ENCODE measurements at places on chromosomes 7 and 10.

GRCh38 chr10:124579011-124579399 lies 117.4 kb downstream of the LHPP start:
- DNase-seq = no peak

DNA sequence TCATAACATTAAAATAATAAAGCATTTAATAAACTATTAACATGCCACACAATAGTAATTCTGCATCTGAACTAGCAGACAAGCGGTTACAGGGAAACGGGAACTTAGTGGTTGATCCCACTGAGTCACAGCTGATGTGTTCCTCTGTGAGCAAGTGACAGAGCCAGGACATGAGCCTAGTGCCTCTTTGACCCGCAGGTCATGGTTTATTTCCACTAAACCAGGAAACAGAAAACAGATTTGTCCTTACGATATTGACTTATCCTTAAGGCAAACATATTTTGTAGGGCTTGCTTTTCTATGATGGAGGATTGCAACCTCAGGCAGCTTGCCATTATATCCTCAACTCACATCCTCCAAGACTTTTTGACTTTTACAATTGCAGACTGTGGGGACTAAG lies 987.3 kb downstream of the CCSER2 start:
- DNase-seq = no peak

GRCh38 chr7:144414815-144415214 lies 11.3 kb upstream of the NOBOX start:
- DNase-seq = no peak

- no peak for DNase-seq
Measured at GRCh38 chr10:116241642-116242410, 31.2 kb downstream of the GFRA1 start.

GRCh38 chr10:58773944-58774343 lies 261.3 kb downstream of the BICC1 start:
- no peak for DNase-seq

DNA sequence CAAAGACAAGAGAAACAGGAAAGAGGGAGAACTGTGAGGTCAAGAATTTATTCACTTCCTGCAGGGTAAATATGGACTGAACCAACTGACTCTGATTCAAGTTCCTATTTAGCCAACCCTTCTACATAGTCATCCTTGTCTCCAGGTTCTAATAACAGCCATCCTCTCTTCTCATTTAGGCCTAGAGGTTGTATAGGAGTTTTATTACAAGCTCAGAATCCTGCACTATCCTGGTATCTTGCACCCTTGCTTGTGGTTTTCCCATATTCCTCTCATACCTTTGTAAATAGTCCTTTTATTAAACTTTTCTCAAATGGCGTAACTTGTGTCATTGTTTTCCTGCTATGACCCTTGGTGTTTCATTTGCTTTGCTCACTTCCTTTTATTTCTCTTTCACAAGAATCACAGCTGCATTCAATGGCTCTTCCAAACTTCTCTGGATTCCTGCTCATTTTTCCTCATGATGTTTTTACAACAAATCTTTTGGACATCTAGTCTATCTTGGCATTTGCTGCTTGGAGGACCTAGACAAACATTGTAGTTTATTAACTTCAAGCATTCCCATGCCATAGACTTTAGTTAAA lies 12.4 kb upstream of the OR2A5 start:
- no peak for DNase-seq

DNA sequence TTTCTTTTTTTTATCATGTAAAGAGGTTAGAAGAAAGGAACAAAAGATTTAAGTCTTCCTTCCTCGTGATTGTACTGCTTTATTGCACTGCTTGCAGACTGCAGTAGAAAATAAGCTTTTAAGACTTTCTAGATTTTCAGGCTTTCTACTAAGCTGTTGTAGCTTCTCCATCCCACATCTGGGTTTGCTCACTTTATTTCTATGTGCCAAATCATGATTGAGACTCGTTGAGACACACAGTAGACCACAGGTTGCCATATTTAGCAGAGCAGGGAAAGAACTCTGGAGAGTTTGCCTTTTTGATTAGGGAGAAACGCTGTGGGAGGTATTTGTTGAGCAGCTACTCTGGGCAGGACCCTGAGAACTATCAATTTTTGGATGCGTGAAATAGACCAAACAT lies 89.2 kb upstream of the BTBD16 start:
- DNase-seq = no peak

DNA sequence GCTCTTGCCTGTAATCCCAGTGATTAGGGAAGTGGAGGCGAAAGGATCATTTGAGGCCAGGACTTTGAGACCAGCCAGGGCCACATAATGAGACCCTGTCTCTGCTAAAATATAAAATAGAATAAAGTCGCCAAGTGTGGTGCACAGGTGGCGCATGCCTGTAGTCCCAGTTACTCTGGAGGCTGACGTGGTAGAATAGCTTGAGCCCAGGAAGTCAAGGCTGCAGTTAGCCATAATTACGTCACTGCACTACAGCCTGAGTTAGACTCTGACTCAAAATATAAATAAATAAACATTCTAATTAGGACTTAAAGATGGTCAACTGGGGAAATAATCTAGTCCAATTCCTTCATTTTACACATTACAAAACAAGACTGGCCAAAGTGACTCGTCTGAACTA lies 768 bp downstream of the CHCHD2 start:
- DNase-seq = peak; percentile 39

DNA sequence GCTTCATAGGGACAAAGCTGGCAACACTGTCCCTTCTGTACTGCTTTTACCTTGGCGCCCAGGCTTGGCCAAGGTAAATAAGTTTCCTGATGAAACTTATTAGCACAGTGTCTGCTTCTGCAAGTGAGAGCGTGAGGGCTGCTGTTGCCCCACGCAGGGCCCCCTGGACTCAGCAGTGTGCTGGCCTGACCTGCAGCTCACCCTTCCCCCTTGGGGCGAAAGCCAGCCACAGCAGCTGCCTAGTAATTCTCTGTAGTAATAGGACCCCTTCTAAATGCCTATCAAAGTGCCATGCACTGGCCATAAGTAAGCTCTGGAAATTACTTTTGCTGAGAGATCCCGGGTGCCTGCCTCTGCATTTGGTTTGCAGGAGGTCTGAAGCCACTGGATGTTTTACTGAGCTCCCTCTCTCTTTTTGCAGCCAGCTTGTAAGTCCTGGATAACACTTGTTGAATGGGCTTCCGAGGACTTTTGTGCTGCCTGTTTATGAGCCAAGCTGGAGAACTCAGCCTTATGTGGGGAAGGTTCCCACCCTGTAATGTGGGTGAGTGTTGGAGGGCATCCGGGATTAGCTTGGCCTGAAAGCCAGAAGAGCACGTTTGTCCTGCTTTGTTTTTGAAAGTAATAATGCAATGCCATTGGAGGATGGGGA lies 293.9 kb downstream of the C7orf25 start:
- DNase-seq = no peak

DNA sequence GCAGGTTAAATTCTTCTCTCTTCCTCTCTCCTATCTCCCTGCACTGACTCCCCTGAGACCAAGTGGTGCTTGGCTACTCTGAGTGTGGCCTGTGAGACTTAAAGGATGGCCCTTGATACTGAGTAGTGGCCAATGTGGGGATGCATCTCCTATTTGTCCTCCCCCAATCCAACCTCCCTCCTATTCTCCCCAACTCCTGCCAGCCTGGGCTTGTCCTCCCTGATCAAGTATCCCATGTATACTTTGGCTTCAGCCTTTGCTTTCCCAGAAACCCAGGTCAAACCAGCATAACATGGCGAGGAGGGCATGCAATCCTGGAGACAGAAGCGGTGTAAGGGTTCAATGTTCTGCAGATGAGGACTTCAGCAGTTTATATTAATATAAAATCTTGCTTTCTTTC lies 77.9 kb upstream of the GRB10 start:
- DNase-seq = no peak

DNA sequence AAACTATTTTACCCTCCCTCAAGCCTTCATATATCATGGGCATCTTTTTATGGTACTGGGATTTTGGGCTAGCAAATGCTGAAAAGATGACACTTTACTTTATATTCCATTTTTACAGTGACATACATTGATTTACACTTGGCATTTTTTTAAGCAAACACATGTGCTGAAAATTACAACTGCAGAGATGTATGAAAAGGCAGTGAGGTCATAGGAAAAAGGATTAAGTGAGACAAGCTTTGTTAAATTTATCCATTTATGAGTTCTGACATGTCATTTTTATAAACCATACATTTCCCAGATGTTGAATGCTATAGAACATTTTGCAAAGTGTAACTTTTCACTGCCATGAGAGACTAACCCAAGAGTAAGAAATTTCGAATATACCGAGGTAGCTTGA lies 68.8 kb upstream of the RSU1 start:
- no peak for DNase-seq

- no peak for DNase-seq
Measured at GRCh38 chr7:74253331-74253730, 868 bp downstream of the RFC2 start.

DNA sequence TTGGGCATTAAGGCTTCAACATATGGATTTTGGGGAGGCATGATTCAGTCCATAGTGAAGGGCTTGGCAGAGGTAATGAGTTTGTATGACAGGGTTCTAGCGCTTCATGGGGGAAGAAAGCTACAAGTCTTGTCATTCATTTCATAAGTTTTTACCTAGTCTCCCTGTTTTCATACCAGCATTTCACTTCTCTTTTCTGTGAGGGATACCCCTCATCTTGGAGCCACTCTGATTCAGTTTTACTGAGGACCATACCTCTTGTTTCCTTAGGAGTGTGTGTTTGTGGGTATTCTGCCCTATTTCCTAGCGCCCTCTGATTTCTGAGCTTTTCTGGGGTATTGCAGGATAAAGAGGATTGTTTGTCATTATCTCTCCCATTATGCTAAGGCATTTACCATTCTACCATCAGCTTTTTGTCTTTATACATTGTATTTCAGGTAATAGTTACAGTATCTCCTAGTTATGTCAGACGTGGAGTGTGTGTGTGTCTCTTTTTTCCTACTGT lies 6.8 kb downstream of the RSBN1L start:
- no peak for DNase-seq

- no peak for DNase-seq
Measured at GRCh38 chr7:29723599-29723998, 82.7 kb upstream of the WIPF3 start.

DNA sequence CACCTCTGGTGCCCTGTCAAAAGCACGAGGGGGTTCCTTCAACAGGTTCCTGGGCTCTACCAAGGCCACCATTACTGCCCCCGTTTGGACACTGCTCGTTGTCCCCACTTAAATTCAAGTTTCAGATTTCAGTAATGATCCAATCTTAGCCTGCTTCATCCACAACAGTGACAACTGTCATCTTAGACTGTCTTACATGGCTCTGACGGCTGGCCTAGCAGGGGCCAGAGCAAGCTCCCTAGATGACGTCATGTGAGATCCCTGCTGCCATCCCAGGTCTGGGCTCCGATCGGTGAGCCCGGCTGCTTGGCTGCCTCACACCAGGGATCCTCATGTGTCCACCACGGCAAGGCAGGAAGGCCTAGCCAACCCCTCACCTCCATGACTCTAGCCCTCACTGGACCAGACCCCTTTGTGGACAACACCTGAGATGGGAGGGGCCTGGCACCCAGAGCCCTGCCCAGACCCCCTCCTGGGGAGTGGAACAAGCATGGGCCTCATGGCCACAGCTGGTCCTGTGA lies 82.5 kb downstream of the FAM53B start:
- DNase-seq = no peak

Measured in CD4-positive, alpha-beta T cell treated with Interleukin-4 for 4 hours (primary cell).